ENCODE measurements at places on chromosomes 4 and X.

DNA sequence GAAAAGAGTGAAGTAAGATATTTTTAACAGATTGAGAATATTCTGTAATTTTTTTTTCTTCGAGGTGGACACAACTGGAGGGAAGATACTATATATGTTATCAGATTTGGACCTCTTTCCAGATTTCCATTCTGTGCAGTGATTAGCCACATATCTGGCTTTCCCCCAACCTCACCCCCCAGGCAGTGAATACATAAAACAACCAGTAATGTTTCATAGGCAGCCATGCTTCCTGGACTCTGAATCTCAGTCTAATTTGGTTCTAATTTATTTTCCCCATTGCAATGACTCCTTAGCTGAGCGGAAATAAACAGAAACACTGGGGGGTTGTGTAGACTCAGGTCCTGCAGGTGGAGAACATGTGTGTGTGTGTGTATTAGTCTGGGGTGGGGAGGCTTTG is 226.5 kb downstream of the FBXW7 start:
- DNase-seq = no peak

GRCh38 chrX:24874604-24875247 is 141.0 kb downstream of the ARX start:
- DNase-seq = no peak

DNA sequence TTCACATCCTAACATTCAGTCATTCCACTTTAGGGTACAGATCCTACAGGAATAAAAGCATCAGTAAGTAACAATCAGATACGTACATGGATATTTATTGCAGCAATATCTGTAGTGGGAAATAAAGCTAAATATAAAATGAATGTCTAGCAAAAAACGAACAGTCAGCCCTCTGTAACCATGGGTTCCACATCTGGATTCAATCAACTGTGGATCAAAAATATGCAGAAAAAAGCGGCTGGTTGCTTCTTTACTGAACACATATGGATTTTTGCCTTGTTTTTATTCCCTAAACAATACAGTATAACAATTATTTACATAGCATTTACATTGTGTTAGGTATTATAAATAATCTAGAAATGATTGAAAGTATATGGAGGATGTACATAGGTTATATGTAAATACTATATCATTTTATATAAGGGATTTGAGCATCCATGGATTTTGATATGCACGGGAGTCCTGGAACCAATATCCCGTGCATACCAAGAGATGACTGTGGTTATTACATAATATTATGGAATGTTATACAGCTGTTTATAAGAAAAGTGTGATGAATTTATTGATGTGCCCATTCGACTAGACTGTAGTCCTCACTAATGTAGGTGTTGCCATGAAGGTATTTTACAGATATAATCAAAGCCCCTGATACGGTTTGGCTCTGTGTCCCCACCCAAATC is 132.8 kb downstream of the ARHGEF9 start:
- DNase-seq = no peak

- no peak for DNase-seq
Observed at GRCh38 chr4:74056114-74056857, 17.8 kb upstream of the CXCL3 start.

- DNase-seq = no peak
Observed at GRCh38 chr4:121690001-121690400, 6.8 kb downstream of the ANXA5 start.

DNA sequence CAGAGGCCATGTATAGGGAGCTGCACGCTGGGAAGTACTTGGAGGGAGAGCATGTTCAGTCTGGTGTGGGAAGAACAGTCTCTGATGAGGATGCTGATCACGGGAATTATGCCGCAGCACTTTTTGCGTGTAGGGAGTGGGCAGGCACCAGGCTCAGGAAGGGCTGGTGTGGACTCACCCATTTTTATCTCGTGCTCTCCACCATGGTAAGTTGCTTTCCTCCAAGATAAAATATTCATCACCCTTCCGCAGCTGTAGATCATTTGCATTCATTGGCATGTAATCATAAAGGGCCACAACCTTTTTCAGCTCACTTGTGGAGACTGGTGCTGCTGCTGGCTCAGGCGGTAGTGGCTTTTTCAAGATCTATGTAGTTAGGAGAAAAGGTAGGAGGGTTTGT is 11.8 kb upstream of the TIMM8A start:
- DNase-seq = no peak

DNA sequence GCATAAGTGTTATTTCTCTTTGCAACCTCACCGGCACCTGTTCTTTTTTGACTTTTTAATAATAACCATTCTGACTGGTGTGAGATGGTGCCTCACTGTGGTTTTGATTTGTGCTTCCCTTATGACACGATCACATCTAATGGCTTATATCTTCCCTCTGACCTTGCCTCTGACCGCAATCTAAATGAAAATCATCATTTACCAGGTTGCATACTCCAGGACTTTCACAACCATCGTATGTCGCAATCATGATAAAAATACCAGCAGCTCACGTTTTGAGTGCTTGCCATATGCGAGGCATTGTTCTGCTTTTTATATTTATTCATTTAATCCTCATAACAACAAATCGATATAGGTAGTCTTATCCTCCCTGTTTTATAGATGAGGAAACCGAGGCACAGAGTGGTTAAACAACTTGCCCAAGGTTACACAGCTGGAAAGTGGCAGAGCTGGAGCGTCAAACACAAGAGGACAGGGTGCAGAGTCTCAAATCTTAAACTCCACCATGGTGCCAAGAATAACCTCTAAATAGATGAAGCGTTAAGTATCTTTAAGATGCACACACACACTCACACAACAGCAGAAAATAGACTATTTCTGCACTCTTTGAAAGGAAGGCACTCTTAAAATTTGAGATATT is 102.2 kb downstream of the SEL1L3 start:
- no peak for DNase-seq
